Central memory CD4-positive, alpha-beta T cell (primary cell): ENCODE measurements at places on chromosomes 7 and 10.

GRCh38 chr7:98054585-98054984, 52.1 kb upstream of the LMTK2 start:
- no peak for DNase-seq

GRCh38 chr7:47119261-47119865, 462.5 kb downstream of the TNS3 start:
- no peak for DNase-seq

DNA sequence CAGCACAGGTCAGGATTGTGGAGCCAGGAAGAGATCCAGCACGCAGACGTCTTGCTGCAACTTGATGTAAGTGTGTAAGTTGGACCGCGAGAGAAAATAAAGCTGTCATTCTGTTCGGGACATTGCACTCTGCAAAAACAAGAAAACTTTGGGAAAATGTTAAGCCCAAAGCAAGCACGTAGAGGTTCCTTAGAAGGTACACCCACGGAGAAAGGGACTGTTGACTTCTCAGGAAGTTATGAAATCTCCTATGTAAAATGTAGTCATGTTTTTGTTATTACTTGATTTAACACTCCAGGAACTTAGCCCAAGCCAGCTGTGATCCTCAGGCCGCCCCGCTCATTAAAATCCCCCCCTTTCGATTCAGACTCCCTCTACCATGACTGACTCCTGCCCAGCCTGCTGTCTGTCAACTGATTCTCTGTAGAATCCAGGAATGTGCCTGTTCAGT, 196.1 kb upstream of the TCF7L2 start:
- no peak for DNase-seq

DNA sequence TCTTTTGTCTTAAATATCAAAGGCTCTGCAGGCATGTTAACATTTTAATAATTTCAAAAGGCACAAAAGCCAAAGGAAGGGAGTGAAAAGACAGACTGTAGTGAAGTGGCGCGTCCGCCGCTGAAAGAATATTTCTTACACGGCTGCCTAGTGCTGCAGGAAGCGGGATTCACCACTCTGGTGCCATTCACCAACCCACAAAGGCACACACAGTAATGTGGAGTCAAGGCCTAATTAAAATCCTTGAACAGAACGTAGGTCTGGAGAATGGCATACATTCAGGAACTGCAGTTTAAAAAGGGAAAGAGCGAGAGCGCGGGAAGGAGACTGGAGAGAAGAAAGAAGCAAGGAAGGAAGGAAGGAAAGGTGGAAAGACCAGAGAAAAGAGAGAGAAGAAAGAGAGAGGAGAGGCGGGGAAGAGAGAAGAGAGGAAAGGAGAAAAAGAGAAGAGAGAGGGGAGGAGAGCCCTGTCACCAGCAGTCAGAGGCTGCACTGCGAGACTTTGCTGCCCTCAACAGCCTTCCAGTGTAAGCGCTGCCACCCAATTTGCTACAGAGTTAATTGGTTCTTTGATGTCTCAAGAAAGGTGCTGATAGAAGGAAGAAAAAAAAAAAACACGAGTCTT, 554.0 kb downstream of the MDFIC start:
- DNase-seq, result no peak

DNA sequence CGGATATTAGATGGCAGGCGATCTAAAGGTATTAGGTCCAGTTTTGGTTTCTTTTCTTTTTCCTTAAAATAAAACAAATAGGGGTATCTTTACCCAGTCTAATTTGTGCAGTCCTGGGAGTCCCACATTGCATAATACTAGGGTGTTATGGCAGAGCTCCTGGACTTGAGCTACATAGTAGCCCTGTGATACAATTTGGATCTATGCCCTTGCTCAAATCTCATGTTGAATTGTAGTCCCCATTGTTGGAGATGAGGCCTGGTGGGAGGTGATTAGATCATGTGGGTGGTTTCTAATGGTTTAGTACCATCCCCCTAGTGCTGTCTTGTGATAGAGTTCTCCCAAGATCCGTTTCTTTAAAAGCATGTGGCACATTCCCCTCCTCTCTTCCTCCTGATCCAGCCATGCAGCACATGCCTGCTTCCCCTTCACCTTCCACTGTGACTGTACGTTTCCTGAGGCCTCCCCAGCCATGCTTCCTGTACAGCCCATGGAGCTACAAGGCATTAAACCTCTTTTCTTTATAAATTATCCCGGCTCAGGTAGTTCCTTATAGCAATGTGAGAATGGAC, 141.9 kb downstream of the RPS24 start:
- DNase-seq, result no peak

DNA sequence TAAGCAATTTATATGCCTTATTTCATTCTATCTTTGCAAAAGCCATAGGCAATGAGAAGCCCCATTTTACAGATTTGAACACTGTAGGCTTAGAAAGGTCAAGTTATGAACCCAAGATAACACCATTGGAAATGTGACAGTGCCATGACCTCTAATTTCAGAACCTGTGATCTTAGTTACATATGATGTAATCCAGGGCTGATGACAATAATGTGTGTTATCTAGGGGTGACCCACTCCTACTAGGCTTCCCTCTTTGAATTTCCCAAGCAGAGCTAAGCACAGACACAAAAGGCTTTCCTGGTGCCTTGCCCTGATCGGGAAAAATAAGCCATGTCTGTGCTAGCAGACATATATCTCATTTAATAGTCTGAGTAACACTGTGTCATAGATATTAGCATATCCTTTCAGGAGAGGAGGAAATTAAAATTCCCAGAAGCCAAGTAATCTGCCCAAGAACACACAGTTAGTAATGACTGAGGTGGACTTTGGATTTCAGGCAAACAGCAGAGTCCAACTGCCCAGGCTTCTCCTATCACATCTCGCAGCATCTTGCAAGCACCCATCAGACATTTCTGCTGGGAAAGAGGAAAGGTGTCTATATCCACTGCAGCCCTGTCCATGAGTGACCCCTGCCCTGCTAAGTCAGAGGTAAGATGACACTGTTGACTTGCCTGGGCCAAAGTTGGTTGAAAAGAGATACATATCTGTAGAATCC, 2.8 kb upstream of the TECTB start:
- DNase-seq, result no peak

- DNase-seq, result no peak
Measured at GRCh38 chr7:85627791-85628586, 441.1 kb upstream of the SEMA3D start.

DNA sequence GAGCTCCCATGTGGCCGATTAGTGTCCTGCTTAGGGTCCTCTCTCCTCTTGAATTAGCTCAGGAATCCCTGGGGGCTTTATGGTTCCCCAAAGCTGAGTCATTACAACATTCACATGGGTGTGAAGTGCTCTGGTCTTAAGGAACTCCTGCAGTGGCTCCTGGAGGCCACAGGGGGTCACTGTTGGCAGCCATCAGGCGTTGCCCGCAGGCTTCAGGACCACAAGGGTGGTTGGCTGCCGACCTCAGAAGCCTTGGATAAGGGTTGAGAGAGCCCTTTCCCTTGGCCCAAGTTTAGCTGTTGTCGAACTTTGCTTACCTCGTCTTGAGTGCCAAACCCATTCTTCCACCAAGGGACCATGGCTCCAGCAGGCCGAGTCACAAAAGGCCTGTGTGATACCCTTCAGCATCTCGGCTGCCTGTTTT, 61.7 kb downstream of the SH2D4B start:
- DNase-seq, result no peak

- DNase-seq, result no peak
Measured at GRCh38 chr7:106225856-106226255, 58.9 kb downstream of the NAMPT start.

GRCh38 chr7:135206941-135207391, 4.4 kb downstream of the WDR91 start:
- no peak for DNase-seq

GRCh38 chr10:43082746-43083145, 5.9 kb downstream of the RET start:
- DNase-seq, result no peak

GRCh38 chr10:16689227-16689626, 128.0 kb downstream of the RSU1 start:
- no peak for DNase-seq

DNA sequence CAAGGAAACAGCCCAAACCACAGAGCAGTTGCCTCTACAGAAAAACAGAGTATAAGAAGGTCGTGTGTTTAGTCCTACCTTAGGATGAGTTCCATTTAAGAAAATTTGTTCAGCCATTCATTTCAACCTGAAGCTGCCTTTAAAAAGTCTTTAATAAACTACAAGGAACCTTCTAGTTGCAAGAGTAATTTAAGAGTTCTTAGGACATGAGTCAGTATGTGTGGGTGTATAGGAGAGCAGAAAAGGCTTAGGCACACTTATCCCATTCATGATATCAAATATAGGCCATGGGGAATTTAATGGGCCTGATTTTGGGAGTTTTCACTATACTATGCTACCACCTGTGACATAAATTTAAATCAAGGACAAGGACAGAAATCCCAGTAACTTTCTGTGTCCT, 496.8 kb downstream of the TFEC start:
- DNase-seq, result no peak

DNA sequence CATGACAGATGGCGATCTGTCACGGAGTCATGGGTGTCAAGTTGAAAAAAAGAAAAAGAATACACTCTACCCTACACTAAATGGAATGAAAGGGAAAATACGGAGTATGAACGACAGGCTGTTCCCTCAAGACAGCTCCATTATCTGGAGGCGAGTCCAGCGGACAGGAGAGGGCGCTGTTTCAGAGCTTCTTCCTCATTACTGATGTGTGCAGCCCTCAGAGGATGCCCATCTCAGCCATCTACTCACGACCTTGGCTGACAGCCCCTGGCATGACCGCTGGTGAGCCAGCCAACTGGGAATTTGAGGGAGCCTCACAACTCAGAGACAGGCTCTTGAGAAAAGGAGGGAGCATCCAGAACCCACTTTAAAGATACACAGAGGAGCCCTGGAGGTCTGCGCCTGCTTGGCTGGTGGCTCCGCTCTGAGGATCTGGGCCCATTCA, 49.6 kb upstream of the SMNDC1 start:
- DNase-seq, result peak; percentile 65

DNA sequence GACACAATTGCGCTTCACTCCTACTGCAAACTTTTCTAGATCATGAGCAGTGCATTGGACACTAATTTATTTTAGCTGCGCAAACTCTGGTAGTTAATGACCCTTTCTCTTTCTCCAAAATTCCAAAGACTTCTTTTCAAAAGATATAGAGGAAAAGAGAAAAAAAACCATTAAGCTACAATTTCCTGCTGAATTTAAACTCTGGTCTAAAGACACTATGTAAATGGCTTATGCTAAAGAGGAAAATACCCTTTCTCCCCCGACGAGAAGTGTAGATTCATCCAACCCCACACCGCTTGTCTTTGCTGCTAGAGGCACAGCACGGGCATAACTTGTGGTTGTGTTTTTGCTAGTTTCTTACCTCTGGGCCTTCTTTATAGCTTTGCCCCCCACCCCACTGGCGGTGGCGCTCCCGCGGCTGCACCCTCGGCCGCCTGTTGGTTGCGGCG, 84.1 kb downstream of the SNX10 start:
- no peak for DNase-seq

DNA sequence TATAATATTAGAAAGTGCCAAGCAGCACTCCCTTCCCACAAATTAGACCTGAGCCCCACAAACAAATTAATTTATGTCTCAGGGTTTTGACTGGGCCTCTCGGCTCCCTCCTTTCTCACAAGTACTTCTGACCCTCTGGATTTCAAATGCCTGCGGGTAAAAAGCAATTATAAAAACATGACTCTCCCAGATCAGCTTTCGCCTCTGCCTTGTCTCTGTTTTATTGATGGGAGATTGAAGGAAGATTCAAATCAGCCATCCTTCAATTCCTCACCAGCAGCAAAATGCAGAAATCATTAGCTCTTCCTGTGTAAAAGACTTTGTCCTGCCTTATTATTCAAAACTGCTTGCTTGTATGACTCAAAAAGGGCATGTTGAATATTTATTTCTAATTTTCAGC, 453.7 kb upstream of the MKI67 start:
- no peak for DNase-seq

GRCh38 chr10:44914891-44915290, 3.8 kb downstream of the TMEM72 start:
- DNase-seq, result no peak

DNA sequence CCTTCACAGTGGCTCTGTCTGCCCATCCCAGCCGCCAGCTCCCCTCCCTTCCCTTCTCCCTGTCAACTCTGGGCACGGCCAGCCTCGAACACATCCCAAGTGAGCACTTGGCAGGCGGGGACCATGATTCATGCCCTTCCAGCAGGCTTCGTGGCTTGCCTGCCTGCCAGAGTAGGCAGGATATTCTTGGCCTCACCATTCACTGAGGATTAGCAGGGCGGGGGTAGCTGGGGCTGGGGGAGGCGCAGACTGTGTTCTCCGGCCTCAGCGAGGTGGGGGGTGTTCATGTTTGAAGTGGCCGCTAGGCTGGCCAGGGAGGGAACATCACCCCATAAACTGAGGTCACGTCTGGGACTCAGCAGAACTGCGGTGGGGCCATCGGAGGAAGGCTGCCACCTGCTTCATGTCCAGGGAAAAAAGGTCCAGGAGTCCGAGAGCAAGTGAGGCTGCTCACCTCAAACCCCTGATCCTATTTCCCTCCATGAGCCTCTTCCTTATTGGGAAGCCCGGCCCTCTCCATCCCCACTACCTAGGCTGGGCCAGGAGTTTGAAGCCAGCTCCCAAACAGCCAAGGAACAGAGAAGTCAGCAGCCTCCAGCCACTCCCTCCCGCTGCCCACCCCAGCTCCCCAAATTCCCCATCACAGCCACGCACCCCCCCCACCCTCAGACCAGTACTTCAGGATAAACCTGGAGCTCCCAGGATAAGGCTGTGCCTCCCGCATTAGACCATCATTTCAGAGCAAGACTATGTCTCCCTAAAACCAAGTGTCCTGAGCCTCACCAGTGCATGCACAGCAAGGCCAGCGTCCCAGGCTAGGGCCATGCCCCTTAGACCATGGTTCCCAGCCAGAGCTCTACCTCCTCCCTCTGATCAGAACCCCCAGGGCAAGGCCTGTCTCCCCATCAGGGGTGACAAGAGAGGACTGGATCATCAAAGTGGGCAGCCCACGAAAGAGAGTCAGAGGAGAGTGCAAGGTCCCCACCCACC, 42.8 kb upstream of the RABGEF1 start:
- DNase-seq, result no peak
